Activated T-helper 17 cell treated with anti-CD3 and anti-CD28 coated beads, Interleukin-2, amount 50 U/mL, for 72 hours (primary cell): ENCODE measurements at places on chromosomes 11 and 22. TPM values are rescaled to one million over a fixed set of nuclear protein-coding genes. Genes with fewer than 3 reads are reported as not detected.

- ATAC-seq: no peak
These were observed 5.8 kb downstream of the RAPSN start for GRCh38 chr11:47443028-47443700.

DNA sequence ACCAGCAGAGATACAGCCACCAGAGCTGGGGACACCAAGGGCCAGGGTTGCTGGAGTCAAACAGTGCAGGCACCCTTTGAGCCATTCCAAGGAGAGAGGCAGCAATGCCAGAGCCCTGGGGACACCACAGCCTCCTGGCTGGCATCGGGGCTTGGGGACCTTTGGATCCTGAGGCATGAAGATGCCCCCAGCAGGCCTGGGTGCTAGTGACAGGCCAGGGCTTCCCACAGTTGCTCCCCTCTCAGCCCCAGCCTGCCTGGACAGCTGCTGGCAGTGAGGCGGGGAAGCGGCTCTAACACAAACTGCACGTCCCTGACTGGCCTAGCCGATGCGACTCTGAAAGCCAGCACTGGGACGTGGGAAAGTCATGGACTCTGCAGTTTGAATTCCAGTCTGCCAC lies 2.7 kb downstream of the CD5 start:
- ATAC-seq: no peak

- no peak for ATAC-seq
These were observed 3.7 kb downstream of the CST6 start for GRCh38 chr11:66015454-66015881.

- ATAC-seq: no peak
These were observed 32.3 kb downstream of the TPBGL start for GRCh38 chr11:75272821-75273301.

The FREY1 gene
- total RNA-seq: 1.8 TPM

GRCh38 chr11:57638005-57638781 lies 11.5 kb downstream of the YPEL4 start:
- peak; percentile 57 for ATAC-seq

The SCGB1D2 gene
- total RNA-seq: not detected

DNA sequence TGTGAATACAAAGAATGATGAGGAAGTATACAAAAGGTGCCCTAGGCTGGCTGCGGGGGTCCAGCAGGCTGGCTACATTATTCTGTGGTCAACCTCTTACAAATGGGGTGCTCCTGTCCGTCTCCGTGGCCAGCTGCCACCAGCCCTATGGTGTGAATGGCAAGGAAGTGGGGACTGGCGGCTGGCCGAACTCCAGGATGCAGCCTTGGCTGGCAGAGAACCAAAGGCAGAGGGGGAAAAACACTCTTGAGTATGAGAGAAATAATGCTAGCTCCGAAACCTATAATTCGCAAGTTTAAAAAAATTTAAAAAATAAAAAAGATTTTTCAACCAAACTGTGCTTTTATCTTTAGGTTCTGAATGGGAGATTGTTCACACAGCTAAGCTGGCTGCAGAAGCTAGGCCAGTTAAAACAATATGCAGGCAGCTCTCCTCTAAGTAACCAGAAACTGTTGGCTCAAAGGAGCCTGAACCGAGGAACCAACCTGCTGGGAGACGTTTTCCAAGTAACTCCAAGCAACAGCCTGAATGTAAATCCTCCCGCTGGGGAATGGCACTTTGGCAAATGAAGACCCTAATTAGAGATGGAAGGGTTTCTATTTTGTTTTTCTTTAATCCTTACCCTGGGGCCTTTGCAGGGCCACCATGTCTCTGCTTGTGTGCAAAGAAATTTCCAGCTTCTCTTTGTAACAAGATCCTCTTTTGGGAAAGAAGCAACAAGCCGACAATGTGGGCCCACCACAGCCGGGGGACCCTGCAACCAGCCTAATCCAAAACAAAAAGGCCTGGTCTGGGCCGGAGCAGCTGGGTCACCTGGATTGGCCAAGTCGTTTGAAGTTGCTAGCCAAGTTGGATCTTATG lies 50.2 kb downstream of the C22orf31 start:
- ATAC-seq: no peak

The PAK1 gene
- 42.0 TPM for total RNA-seq

The LIMK2 gene
- 59.5 TPM for total RNA-seq

DNA sequence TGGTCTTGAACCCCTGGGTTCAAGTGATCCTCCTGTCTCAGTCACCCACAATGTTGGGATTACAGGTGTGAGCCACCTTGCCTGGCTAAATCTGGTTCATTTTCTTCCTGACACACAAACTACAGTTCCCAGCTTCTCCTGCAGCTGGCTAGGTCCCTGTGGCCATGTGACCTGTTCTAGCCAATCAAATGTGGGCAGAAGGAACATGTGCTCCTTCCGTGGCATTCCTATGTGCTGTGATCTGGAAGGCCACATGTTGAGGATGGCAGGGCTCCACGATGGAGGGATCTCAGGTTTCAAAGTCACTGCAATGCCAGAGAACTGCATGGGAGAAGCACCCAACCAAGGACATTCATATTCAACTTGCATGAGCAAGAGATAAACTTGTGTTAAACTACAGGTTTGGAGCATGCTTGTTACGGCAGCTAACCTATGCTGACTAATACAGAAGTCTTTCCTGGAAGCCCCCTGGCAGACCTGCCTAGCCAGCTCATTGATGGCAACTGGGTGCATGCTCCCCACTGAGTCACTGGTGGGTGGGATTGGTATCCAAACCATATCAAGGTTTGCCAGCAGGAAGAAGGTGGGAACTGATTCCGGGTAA lies 86.0 kb downstream of the RPS6KA4 start:
- no peak for ATAC-seq

- peak; percentile 31 for ATAC-seq
These were observed 2.4 kb downstream of the SIDT2 start for GRCh38 chr11:117180661-117181585.

DNA sequence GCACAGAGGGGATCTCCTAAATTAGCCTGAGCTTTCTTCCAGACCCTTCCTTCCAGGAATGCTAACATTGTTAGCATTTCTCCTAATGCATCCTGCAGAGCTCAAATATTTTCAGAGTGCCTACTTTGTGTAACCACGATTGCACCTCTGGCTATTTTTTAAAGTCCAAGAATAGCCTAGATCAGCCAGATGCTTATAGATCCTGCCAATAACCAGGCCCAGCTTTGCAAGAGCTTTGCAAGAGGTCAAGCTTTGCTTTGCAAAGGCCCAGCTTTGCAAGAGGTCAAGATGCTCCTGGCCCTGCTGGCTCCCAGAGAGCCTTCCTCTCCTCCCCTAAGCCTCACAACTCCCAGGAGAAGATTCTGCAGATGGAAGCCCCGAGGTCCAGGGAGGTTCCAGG lies 491.9 kb downstream of the MN1 start:
- no peak for ATAC-seq

- no peak for ATAC-seq
These were observed 72.9 kb downstream of the ZBTB16 start for GRCh38 chr11:114132417-114132816.

The CDHR5 gene
- not detected for total RNA-seq

DNA sequence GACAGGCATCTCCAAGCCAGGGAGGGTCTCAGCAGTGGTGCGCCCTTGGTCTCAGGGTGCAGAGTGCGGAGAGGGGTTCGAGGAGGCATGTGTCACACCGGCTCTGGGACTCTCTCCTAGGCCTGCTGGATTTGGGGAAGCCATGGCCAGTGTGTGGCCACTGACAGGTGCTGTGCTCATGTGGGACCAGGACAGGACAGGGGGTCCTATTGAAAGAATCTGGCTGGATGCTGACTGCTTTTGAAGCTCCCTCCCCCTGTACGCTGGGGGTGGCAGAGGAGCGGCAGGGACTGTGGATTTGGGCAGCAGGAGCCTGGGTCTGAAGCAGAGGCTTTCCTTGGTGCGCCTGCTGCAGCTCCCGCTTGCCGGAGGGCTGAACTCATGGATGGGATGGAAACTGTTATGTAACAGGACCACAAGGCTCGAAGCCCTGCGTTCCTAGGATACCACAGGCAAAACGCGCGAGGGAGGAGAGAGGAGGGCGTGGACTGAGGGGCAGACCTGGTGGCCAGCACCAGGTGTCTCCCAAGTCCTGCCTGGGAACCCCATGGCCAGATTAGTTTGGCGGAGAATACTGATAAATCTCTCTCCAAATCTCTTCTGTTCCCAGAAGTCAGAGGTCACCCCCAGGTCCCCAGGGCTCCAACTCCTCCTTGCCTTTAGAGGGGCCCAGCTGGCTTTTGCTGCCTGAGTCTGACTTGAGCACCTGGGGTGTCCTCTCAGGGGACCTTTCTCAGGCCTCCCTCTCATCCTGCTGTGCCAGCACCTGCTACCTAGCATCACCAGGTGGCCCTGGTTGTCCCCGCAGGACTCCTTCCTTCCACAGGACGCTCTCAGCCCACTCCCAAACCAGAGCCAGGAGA lies 13.8 kb upstream of the TEF start:
- no peak for ATAC-seq

- ATAC-seq: no peak
These were observed 56.9 kb upstream of the CSNK2A3 start for GRCh38 chr11:11409901-11410300.

- ATAC-seq: peak; percentile 78
These were observed 626 bp upstream of the TBX10 start for GRCh38 chr11:67640021-67640757.

DNA sequence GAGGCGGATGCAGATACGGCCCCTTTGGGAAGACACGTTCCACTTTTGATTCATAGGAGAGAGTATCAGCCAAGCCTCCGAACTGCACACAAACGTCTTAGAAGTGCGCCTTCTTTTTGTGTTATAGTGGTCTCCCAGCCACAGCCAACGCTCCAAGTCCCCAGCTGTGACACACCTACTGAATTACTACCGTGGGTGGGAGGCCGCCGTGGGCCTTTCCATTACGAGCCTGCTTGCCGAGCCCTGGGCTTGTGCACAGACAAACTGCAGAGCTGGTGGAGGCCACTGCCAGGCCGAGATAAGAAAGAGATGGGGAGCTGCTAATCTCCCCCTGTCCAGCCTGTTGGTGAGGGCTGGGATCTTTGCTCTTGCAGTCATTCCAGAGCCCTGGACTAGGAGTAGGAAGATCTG lies 761 bp downstream of the HMBS start:
- peak; percentile 39 for ATAC-seq

The KRTAP5-2 gene
- total RNA-seq: not detected

- no peak for ATAC-seq
These were observed 13.2 kb upstream of the LINC01488 start for GRCh38 chr11:69468221-69468620.

DNA sequence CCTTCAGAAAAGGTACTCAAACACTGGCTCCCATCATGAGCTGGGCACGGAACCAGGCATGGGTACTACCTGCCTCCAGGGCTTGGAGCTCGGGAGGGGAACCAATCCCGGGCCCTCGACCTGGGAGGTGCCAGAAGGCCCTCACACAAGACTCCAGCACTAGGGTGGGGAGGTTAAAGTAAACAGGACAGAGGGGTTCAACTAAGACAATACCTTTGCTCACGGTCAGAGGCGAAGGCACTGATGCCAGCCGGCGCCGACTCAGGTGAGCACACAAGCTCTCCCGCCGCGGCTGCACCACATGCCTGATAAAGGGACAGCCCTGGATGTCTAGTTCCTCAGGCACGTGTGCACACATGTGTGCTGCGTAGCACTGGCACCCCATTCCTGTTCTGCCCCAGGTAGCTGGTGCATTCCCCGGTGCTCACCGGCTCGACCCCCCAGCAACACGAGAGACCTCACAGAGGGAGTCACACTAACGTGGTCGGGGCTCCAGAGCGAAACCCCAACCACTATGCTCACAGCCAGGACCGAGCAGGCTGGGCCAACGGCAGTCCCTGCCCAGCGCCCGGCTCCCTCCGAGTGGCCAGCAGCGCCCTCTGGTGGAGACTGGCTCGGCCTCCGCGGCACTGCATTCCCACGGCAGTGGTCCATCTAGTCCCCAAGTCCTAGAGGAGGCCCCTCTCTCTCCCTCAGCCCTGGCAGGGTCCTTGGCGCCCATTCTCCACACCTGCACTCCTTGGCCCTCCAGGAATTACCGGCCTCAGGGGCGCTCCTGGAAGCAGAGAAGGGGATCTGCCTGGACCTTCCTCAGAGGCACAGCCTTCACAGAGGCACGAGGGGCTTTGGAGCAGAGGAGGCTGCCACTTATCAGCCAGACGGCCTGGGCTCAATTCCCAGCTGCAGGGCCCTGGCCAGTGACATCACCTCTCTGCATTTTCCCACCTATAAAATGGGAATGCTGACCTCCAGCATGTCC lies 28.8 kb upstream of the MOB2 start:
- ATAC-seq: peak; percentile 84

DNA sequence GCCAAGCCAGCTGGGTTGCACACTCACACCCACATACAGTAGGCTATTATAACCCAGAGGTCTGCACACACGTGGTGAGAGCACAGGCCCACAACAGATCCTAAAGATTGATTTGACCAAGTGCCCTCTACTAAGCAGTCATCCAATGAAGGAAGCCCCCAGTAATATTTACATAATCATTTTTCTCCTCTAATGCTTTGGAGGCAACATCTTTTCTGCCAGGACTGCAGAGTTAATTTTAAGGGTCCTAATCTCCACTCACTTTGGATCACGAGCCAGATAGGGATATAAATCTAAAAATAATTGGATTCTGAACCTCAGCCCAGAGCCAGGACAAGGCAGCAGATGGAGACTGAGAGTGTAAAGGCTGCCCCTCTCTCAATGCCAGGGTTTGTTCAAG lies 49.1 kb upstream of the MTNR1B start:
- no peak for ATAC-seq

The CCDC87 gene
- total RNA-seq: 0.15 TPM

DNA sequence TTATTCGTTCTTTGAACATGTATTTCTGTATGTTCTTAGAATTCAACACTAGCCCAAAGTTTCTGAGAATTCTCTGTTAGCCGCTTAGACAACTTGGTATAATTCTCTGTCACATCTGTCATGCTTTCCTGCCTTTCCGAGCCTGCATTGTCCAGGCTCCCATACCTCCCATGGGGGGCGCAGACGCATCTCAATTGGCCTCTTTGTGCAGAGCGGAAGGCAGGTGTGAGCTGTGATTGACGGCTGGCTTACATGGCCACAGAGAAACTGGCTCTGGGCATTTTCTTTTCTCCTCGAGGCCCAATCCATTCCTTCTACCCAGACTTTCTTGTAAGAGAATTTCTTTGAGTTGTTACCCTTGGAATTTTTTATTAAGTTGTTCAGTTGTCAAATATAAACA lies 132.7 kb upstream of the SESN3 start:
- no peak for ATAC-seq
